ENCODE measurements at places on chromosomes 6 and 20.

DNA sequence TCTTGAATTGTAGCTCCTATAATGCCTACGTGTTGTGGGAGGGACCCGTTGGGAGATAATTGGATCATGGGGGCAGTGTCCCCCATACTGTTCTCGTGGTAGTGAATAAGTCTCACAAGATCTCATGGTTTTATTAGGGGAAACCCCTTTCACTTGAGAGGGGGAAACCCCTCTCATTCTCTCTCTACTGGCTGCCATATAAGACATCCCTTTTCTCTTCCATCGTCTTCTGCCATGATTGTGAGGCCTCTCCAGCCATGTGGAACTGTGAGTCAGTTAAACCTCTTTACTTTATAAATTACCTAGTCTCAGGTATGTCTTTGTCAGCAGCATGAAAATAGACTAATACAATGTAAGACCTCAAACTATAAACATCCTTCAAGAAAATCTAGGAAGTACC is 23.1 kb downstream of the PAQR8 start:
- no peak for DNase-seq

DNA sequence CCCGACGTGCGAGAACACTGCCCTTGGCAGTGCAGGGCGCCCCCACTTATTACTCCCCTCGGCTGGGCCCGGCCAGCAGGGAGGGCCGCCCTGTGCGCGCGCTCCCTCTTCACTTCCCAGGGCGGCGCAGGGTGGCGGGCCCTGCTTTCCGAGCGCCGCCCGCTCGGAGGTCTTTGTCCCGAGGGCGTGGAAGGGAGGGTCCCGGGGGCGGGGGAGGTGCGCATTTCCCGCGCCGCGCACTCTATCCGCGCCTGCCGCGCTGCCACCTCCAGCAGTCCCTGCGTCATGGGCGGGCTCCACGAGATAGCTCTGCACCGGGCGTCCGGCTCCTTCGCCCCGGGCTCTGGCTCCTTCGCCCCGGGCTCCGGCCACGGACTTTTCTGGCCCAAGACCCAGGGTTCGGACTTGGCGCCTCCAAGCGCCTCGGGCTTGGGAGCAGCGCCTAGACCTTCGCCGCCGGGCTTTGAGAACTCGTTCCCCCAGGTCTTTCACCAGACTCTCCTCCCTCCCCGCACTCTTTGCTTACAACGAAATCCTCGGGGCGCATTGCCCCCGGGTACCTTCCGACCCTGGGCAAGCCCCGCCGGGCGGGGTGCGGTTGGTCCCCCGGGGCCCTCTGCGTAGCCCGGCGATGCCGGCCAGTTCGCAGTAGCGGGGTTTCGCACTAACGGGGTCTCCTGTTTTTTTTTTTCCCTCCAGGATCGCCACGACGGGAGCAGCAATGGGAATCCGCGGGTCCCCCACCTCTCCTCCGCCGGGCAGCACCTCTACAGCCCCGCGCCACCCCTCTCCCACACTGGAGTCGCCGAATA is 1.6 kb downstream of the TFAP2C start:
- no peak for DNase-seq

- no peak for DNase-seq
Observed at GRCh38 chr6:78390066-78390465, 477.3 kb upstream of the IRAK1BP1 start.

DNA sequence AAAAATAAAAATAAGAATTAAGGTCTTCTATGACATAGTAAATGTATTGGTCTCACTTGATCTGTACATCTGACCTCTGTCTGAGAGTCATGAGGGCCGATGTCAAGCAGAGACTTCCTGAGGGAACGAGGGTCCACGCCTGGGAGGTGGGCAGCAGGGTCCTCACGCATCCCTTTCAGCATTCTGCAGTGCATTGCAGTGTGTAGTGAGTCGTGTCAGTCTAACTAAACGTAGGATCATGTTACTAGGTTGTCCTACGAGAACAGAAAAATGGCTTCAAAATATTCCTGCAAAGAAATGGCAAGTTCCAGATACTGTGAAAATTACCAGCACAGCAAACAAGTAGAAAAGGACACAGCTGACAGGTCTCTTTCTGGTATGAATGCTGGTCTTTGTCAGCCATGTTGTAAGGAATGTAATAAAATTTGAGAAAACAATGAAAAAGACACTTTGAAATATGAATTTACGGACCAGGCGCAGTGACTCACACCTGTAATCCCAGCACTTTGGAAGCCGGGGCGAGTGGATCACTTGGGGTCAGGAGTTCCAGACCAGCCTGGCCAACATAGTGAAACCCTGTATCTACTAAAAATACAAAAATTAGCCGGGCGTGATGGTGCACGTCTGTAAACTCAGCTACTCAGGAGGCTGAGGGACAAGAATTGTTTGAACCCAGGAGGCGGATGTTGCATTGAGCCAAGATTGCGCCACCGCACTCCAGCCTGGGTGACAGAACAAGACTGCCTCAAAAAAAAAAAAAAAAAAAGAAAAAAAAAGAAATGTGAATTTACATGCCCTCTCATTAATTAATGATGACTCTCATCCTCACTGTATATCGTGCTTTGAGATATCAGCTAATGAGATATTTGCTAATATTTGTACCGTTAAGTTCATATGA is 2.4 kb upstream of the AHCY start:
- no peak for DNase-seq

GRCh38 chr6:138235205-138235604 is 16.9 kb upstream of the PBOV1 start:
- DNase-seq: no peak

- DNase-seq: no peak
Observed at GRCh38 chr20:56483970-56484369, 15.5 kb downstream of the RTF2 start.

DNA sequence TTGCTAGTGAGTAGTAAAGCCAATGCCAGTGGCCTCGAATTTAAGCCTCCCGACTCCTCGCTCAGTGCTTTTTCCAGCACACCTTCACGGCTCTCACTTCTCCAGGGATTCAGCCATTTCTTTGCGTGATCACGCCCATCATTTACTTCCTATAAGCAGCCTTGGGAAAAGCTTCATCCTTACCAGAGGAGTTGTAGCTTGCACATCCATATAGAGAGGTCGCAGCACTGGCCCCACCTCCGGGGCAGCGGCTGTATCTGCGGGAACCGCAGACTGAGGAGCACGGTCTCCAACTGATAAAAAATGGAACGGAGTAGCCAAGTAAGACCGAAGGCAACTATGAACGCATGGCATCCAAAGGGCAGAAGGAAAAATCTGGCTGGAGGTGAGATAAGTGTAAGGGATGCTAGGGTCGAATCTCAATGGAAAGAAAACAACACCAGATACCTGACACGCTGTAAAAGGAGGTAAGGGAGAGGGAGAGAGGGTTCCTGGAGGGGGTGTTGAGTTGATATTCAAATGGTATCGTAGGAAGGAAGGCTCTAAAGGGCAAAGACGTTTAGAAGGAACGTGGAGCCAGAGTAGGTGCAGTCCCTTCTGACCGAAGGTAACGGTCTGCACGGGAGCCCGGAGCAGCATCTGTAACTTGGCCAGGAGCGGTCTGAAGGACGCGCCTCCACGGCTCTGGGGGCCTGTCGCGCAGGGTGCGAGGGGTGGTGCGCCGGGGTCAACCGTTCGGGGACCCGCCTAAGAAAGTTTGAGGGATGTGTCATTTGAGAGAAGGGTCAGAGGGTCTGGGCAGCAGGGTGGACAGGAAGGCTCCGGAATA is 640 bp downstream of the NFS1 start:
- no peak for DNase-seq

DNA sequence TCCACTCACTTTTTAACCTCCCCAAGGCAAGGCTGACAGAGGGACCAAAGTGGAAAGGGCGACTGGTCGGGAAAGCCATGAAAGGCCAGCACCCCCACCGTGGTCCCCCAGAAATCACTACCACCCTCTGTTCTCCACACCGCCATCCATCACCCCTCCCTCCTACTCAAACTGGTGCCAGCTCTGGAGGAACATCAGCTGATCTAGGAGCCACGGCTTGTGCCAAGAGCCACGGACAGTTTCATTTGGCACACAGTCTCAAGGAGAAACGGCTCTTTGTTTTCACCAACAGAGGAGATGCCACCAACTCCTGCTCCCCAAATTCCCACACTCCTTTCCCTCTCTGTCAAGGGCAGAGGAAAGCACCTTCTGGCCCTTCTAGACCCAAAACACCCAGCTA is 26.0 kb downstream of the TBC1D7 start:
- no peak for DNase-seq

DNA sequence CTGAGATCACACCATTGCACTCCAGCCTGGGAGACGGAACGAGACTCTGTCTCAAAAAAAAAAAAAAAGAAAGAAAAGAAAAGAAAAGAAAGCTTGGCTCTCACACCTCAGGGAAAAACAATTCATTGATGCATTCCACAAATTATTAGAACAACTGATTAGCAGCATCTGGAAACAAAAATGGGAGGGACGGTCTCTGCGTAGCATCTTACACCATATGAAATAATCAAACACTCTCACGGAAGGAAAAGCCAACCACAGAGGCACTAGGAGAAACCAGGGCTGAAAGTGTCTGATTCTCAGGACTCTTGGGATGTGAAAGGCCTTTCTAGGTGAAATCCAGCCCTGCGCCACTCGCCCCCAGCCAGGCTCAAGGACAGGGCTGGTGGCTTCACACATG is 2.3 kb upstream of the HELZ2 start:
- DNase-seq: no peak

- DNase-seq: no peak
Observed at GRCh38 chr20:41048461-41049301, 20.1 kb downstream of the TOP1 start.

DNA sequence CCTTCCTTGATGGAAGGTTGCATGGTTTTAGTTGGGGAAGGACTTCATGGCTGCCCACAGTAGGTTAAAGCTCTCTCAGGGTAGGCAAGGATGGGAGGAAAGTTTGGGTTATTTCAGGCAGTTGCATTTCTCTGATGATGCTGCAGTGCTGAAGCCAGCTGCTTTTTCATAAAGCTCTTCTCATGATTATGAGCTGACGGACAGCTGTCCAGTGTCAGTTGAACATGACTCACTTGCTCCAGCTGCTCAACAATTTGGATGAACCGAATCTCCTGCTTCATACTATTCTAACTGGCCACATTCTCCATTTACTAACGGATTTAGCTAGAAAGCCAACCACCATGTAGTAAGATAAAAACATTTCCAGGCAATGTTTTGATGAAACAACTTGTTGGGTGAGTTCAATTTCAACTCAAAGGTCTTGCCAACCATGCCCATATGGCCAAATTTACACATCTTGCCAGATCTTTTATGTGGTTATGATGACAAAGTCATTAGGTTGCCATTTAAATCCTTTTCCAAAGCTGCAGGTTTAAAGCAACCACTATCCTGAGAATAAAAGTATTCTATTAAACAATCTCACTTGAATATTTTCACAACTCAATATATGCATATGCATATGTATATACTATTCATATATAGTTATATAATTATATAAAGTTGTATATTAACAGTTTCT is 125.9 kb downstream of the HS3ST5 start:
- no peak for DNase-seq

- no peak for DNase-seq
Observed at GRCh38 chr20:44765701-44766347, 20.2 kb downstream of the KCNK15 start.

DNA sequence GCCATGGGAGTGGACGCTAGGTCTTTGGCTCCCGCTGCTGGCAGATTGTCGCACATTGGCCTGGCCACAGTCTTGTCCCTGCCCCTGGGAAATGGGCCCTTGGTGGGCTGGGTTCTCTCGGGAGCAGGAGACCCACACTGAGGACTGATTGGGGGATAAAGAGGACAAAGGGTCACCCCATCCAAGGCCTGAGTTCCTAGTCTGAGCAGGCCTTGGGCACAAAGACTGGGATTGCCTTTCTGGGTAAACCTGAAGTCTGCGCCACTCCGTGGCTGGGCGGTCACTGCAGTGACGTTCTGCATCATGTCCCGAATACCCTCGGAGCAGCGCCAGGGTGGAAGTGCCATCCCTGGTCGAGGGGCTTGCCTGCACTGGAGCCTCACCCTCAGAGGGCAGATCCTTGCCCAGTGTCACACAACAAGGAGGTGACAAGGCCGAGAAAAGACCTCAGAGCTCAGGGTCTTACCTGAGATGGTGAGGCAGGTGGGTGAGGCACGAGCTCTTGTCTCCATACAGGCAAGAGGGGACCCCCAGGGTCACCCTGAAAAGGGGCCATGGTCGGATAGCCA is 36.1 kb upstream of the ZBP1 start:
- DNase-seq: no peak

DNA sequence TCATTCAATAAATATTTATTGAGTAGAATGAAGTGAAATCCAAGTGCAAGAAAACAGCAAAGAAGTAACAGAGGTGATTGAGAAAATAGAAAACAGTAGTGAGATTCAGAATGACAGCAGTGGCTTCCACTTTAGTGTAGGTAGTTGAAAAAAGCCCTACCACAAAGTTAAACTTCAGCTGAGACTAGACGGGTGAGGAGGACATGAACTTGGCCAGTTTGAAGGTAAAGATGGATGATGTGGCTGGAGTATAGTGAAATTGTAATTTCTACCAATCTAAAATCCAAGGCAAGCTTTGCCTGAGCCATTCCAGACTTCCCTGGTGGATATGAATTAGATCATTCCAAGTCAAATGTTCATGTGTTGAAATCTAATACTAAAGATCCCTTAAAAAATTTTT is 32.6 kb upstream of the AHI1 start:
- DNase-seq: no peak

DNA sequence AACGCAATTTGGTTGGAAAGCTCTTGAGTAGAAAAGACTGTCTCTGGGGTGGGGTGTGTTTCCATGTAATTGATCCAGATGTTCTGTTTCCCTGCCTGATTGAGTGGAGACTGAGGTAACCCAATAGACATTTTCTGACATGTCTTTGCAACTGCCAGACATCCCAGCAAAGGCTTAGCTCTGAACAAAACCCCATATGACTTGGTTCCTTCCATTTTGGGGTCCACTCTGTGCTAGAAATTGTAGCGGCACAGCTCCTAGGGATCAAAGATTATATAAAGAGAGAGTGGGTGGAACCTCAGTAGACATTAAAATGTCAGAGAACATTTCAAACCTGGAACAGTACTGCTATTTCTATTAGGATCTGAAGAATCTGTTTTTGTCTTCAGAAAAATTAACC is 189.3 kb downstream of the EDN1 start:
- no peak for DNase-seq

DNA sequence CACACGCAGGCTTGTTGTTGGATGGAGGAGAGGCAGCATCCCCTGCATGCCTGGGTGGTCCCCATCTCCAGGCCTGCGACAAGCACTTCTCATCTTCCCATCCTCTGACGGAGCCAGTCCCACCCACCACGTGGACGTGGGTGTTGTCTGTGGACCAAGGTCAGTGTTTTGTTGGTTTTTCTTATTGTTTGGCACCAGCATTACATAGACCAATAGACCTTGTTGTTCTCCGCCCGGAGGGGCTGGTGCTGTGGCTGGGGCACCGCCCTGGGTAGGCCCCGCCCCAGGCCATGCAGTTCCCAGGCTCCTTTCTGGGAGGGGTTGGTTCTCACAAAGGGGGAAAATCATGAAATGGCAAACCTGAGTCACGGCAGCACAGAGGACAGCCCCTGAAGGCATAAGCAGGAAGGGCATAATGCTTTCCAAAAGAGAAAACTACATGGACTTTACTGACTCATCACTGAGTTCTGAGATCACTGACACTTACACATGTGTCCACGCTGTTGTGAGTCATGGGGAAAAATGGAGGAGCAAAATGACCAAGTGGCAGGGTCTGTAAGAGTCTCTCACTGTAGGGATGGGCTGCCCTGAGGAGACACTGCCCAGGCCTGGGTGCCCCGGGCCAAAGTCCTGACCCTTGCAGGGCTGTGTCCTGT is 90.8 kb downstream of the THBS2 start:
- DNase-seq: no peak
